Activated T-helper 9 cell treated with anti-CD3 and anti-CD28 coated beads, Interleukin-2, amount 50 U/mL, for 16 hours (primary cell): ENCODE measurements at places on chromosomes 7 and 10.

- DNase-seq: no peak
These were observed 114.2 kb downstream of the RNF133 start for GRCh38 chr7:122584676-122585251.

DNA sequence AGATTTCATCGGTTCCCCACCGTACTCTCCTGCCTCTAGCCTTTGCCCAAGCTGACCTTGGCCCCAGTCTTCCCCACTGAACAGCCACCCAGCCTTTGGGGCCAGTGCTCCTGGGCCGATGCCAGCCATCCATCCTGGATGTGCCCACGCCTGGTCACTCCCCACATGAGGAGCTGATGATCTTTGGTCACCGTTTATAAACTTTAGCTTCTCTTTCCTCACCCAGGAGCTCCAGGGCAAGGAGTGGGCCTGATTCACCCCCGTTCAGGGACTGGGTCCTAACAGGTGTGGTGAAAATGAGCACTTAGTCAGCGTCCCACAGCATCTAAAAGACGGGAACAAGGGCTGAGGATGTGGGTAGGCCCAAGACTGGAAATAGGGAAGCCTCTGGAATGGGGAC, 22.9 kb downstream of the GTF2IRD1 start:
- no peak for DNase-seq

DNA sequence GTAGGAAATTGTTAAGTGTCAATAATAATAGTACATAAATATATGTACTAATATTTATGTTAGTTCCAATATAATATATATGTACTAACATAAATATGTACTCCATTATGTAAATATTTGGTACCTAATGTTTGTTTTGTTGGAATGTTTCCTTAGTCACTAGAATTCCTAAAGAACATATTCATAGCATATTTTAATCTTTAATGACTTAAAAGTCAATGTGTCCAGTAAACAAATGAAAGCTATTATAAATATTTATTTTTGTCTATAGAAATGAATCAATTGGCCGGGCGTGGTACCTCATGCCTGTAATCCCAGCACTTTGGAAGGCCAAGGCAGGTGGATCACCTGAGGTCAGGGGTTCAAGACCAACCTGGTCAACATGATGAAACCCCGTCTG, 153.6 kb downstream of the GPR158 start:
- DNase-seq: no peak

- no peak for DNase-seq
These were observed 483.1 kb downstream of the GALNT17 start for GRCh38 chr7:71615017-71615416.

DNA sequence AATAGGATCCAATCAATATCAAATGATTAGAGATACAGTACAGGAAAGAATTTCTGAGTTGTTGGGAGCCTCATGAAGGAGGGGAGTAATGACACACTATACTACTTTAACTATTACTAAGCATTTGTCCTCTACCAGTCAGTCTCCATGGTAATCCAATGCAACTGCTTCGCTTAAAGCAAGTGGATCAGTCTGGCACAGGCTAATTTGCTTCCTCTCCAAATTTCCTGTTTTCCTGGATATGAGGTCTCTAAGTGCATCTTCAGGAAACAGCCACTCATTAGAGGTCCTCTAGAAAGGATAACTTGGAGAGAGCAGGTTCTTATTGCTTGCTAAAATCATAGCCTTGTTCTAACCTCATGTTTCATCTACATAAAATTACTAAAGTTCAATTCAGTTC, 8.4 kb upstream of the SEPTIN7 start:
- no peak for DNase-seq

DNA sequence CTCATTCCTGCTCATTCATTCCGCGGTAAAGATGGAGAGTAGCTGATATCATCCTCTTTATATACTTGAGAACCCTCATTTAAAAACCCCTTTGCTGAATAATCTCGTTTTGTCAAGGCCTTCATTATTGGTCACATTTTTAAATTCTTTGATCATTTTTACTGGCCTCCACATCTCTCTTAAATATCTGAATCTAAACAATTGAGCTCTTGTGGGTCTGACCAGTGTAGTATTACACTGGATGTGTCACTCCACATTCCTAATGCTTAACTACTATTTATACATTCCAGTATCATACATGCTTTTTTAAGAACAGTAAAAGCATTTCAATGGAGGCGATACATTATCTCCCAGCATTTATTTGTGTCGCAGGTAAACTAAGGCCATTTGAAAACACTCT, 12.6 kb upstream of the PRPS1L1 start:
- DNase-seq: no peak

DNA sequence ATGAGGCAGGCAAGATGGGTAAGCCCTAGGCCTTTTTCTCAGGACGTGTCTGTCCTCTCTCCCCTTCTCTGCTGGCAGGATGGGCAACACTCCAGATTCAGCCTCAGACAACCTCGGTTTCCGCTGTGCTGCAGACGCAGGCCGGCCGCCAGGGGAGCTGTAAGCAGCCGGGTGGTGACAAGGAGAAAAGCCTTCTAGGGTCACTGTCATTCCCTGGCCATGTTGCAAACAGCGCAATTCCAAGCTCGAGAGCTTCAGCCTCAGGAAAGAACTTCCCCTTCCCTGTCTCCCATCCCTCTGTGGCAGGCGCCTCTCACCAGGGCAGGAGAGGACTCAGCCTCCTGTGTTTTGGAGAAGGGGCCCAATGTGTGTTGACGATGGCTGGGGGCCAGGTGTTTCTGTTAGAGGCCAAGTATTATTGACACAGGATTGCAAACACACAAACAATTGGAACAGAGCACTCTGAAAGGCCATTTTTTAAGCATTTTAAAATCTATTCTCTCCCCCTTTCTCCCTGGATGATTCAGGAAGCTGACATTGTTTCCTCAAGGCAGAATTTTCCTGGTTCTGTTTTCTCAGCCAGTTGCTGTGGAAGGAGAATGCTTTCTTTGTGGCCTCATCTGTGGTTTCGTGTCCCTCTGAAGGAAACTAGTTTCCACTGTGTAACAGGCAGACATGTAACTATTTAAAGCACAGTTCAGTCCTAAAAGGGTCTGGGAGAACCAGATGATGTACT, 13.1 kb downstream of the PHKG1 start:
- no peak for DNase-seq

DNA sequence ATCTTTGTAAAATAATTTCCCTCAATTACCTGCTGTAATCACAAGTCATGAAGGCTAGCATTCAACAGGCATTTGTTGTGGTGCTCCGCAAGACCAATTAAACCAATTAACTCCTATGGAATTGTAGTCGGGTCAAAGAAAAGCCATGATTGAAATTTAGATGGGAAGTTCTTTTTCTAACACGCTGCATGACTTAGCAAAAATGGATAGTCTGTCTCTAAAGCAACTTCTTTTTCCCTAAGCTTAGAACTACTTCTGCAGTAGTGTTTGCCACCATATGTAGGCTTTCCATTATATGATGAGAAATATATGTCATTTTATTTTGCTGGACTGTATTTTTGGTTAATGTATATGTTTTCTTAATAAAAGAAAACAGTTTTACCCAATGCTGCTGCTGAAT, 119.1 kb downstream of the TSPAN12 start:
- no peak for DNase-seq

DNA sequence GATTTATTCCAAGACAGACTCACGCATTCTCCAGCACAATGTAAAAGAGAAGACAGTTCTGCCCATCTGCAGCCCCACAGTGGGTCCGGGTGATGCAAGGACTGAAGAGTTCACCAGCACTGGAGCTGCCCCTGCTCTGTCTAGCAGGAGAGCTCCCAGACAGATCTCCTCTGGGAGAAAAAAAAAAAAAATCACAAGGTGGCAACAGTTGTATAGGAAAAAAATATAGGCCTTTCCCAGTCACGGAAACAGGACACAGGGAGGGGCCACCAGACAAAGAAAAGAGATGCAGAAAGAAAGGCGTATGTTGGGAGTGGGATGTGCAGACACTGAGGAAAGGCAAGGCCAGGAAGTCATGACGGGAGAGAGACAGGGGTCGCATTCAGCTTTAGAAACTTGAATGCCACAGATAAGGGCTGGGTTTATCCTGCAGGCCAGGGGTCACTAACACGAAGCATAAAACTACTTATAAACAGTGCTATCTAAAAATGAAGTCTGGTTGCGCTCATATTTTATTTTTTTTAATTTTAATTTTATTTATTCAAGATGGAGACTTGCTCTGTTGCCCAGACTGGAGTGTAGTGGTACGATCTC, 54.1 kb downstream of the FAM171A1 start:
- DNase-seq: no peak

GRCh38 chr10:116720668-116721546, 21.5 kb downstream of the HSPA12A start:
- no peak for DNase-seq

DNA sequence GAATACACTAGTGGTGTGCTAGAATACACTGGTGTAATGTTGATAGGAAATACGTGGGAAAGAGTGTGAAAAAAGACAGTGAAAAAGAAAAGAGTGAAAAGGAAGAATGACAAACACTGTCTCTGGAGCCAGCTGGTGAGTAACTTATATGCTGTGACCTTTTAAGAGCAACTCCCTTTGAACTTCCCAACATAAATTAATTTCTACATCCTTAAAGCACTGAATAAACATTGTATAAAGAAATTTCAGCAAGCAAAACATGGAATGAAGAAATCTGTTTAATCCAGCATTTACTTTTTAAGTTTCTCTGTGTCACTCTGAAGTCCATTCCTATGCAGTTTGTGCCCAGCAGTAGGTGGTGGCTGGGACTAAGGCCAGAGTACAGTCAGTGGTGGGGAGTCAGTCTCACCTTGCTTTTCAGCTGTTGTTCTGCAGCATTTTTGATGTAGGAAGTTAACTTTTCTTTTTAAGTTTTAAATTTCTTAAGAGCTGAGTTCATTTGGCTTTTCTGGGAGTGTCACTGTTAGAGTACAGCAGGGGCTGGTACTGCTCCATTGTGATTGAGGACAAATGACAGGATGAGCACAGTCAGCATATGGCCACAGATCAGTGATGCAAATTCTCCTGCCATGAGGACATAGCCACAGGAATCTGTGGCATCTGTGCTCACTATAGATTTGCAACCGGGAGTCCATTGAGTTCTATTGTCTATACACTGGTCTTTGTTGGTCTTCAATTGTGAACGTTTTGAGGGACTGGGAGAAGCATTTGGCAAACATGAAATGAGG, 321.8 kb downstream of the ZNF248 start:
- DNase-seq: no peak

GRCh38 chr10:22601618-22602017, 112.8 kb downstream of the PIP4K2A start:
- no peak for DNase-seq

- DNase-seq: no peak
These were observed 8.3 kb downstream of the MDFIC start for GRCh38 chr7:114930107-114930661.

DNA sequence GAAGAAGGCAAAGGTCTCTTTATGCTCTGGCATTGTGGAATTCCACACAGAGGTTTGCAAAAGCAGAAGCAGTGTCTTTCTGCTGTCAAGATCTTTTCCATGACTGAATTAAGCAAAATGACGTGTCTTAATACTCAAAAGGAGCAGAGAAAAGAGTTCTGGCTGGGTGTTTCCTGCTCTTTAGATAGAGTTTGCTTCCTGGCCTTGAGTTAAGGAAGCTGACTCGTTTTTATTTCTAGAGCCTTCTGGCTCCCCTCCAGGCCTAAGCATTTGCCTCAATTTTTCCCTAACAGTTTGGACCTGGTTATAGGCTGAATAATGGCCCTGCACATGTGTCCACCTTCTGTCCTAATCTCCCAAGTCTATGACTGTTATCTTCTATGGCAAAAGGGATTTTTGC, 21.6 kb downstream of the TAS2R41 start:
- DNase-seq: no peak

DNA sequence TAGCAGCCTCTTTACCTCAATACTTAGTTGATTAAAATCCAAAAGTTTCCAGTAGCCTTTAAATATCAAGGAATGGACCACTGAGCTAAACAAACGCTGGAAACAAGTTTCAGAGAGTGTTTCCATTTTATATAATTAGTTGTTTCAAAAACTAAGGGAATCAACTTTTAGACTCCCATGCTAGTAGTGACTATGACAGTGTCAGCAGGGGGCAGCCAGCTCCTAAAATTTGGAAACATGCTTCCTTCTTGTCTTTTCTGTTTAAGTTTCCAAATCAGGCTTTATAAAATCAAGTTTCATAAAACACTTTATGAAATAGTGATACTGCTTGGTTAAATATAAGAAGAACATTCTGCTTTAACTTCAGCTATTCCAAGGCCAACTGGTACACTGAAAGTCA, 138.2 kb upstream of the TMEM229A start:
- DNase-seq: no peak

- no peak for DNase-seq
These were observed 45.4 kb downstream of the CUBN start for GRCh38 chr10:17084258-17084657.

DNA sequence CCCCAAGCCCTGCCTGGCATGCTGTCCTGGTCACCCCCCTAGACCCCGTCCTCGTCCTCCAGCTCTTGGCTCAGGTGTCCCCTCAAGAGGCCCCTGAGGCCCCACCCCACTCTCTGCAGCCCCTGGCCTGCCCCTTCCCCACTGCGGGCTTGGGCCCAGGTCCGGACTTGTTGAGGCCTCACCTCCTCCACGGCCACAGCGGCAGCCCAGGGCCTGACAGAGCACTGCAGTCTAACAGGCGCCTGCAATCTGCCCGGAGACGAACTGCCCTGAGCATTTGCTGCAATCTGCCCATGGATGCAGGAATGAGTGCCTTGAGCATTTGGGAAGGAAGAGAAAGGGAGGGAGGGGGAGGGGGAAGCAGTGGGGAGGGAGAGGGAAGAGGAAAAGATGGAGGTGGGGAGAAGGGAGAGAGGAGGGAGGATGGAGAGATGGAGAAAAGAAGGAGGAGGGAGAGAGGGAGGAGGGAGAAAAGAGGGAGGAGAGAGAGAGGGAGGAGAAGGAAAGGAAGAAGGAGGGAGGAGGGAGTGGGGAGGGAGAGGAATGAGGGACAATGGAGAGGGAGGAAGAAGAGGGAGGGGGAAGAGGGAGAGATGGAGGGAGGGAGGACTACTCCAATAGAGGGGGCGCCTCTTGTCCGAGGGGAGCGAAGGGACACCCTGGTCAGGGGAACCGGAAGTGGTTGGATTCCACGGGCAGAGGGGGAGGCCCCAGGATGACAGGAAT, 73.9 kb downstream of the PDGFA start:
- no peak for DNase-seq

DNA sequence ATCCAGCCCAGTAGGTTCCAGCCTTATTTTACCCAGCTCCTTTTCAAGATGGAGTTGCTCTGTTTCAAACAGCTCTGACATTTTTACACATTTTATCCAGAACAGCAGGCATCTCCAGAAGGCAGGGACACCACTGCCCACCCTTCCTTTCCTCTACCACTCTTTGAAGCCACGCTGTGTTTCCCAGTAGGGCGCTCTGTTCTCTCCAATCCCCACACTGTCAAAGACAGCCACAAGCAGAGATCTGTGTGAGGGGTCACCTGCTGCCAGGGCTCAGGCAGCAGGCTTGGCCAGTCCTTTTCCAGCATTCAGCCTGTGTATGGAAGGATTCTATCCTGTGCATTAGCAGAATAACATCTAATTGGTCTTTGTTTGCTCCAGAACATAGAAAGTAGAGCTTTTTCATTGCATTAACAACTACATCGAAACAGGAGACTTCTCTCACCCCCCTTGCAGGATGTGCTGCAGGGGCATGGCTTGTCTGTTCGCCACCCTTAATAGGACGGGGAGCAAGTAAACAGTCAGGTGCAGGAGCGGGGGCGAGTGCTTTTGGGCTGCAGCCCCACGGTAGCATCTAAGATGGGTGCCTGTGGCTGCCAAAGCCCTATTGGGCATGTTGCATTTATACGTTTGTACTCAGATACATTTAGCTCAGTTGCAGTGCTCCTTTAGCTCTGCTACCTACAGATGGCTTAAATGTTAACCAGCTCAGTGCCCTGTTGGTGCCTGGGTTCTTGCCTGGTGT, 326.1 kb downstream of the GALNT17 start:
- DNase-seq: no peak
